Activated gamma-delta T cell treated with Interleukin-2 at 50 U/mL for 16 hours (primary cell): ENCODE measurements at places on chromosomes 12 and 14.

GRCh38 chr14:102692334-102692733 is 84.9 kb upstream of the TRAF3 start:
- DNase-seq: no peak

DNA sequence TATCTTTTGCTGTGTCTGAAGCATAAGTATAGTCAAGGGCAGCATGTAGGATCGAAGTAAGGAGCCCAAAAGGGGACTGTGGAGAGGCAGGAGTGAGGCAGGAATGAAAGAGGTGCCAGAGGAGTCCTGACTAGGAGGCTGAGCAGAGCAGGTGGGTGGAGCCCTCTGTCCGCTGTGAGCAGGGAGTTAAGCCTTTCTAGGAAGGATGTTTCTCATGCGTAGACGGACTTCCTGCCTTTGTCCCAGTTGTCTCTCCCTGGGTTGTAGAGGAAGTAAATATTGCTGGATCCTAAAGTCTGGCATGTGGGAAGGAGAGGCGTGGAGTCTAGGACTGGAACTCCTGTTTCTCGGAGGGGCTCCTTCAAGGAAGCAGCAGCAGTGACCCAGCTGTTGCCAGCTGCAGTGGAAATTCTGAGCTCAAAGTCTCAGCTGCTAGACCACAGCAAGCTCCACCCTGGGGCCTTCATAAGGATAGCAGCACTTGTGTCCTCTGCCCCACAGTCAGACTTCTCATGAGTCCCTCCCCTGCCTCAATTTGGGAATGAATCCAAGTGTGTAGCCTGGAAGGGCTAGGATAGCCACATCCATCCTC is 44.0 kb downstream of the RBMS2 start:
- DNase-seq: no peak

DNA sequence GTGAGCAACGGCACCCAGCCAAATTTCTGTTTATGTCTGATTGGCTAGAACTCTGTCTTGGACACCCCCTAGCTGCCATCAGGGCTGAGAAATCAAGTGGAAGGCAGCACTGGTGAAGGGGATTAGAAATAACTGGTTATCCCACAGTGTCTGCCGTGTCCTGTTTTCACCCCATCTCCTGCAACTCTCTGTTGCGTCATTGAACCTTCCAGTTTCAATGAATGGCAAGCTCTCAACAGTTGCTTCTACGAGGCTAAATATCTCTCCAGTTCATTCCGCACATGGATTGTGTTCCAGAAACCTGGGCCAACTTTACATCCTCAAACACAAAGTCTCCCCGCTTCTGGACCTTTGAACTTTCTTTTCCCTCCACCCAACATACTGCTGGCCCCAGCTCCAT is 173.7 kb downstream of the RBM19 start:
- no peak for DNase-seq

GRCh38 chr12:52191841-52192791 is at the start of gene KRT80:
Gene KRT80, minus strand, starts transcription at chr12:52192014. Its CDS starts 112 bp downstream, at chr12:52191902.
- no peak for DNase-seq

DNA sequence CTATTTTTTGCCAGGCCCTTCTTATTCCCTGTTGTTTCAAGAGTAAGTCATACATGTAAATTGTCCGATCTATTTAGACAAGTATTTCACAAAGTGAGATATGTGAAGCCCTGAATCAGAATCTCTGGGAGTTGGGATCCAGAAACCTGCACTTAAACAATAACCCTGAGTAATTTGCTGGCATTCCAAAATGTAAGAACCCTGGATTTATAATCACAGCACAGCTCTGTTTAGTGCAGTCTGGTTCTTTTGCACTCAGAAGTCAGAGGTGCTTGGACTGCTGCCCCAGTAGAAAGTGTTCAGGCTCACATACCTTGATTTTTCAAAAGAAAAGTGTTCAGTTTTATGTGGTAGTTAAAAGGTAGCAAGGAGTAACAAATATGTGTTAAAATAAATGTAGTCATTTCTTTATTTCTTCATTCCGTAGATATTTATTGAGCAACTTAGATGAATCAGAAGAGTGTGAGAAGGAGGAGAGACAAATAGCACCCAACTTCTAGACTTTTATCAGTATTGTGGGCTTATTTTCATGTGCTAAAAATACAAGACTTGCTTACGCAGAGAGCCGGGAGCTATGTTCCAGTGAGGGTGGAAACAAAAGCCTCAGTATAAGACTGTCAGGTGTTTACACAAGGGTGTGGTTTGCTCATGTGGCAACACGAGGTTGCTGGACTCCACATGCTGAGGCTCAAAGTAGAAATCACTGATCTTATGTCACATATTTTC is 70.1 kb downstream of the SYNE2 start:
- DNase-seq: no peak

- DNase-seq: no peak
Observed at GRCh38 chr12:2417481-2418160, 364.8 kb downstream of the CACNA1C start.

GRCh38 chr12:91059211-91059610 is 1.4 kb upstream of the KERA start:
- DNase-seq: no peak

DNA sequence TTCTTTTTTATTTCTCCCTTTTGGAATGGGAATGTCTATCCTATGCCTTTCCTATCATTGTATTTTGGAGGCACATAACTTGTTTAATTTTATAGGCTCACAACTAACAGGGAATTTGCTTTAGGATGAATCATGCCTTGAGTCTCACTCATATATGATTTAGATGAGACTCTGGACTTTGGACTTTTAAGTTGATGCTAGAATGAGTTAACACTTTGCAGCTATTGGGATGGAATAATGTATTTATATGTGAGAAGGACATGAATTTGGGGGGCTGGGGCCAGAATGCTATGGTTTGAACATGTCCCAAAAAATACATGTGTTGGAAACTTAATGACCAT is 365.3 kb downstream of the ZFP36L1 start:
- no peak for DNase-seq

DNA sequence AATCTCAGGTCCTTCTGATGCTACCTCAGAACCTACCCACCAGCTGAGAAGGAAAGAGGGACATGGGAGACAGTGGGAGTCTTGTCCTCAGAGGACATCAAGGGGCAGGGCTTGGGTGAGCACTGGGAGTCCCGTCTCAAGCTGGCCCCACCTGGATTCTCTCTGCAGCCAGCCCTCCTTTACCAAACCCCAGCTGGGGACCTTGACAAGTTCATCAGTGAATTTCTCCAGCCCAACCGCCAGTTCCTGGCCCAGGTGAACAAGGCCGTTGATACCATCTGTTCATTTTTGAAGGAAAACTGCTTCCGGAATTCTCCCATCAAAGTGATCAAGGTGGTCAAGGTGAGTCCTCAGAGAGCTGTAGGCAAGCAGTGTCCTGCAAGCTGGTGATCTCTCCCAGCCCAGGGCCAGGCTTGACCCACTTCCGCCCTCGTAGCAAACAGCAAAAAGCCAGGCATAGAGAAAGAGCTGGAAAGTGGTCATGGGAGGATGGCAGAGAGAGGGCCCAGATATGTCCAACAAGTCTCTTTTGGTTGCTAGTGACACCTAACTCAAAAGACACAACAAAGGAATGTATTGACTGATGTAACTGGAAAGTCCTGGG is 14.2 kb upstream of the OAS2 start:
- no peak for DNase-seq

DNA sequence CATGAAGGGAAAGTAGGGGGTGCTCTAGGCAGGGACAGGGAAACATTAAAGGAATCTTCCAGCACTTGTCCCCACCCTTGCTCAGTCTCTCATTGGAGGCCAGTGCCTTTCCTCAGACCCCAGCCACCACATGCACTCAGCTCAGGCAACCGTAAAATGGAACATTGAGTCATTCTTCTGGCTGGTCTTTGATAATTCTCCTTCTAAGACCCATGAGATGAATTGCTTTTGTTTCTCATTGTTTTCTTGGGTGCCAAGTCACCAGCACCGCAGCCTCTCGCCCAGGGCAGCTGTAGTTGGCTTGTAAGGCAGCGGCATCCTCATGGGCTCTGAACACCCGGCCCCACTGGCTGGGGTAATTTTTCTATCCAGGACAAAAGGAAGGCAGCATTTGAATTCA is 108.2 kb downstream of the PHETA1 start:
- no peak for DNase-seq

DNA sequence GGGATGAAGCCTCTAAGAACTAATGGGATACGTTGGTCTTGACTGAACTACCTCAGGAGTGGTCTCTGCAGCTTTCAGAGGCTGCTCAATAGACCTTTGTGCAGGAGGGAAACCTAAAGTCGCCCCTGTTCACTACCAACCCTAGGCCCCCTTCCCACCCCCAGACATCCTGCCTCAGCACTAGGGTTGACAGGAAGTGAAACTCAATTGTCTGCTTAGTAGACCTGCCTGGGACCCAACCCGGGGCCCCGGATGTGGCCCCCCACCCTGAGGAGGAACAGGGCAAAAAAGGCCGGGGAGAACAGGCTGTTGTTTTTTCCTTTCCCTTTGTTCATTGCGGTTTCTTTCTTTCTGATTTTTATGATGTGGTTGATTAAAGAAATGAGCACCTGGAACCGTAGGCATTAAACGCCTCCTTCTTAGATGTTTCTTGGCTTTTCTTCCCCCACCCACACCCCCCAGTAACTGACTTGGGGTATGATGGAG is 1.6 kb upstream of the DGKA start:
- peak; percentile 89 for DNase-seq

DNA sequence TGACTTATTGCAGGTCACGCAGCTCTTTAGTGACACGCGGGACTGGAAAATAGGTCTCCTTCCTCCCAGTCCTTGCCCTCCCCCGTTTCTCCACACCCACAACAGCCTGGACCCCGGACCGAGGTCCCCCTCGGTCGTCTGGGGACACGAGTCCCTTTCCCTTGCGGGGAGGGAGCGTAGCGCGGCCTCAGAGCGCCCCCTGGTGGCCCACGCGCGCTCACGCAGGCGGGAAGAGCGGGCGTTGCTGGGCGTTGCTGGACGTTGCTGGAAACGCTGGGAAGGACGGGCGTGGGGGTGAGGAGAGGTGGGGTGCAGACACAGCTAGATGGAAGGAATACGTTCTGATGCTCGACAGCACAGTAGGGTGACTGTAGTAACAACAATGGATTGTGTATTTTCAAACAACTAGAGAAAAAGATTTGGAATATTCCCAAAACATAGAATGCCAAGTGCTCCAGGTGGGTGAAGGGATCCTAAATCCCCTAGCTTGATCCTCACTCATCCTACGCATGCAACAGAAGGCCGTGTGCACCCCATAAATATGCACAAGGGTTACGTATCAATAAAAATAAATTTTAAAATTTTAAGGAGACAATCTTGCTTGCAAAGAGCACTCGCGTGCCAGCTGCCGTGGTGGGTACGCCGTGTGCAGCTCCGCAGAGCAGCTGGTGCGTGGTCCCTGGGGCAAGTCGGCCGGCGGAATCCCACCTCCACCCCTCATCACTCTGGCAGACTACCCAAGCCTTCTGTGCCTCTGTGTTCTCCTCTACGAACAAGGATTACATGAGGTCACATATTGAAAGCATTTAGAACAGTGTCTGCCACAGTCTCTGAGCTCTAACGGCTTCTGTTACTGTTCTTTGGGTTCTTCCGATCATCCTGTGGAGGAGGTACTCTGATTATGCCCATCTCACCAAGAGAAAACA is 87.4 kb downstream of the B4GALNT3 start:
- DNase-seq: peak; percentile 62

- no peak for DNase-seq
Observed at GRCh38 chr12:53622724-53623123, 3.5 kb downstream of the ATF7 start.

- DNase-seq: no peak
Observed at GRCh38 chr14:38839694-38840365, 263.2 kb downstream of the SEC23A start.

DNA sequence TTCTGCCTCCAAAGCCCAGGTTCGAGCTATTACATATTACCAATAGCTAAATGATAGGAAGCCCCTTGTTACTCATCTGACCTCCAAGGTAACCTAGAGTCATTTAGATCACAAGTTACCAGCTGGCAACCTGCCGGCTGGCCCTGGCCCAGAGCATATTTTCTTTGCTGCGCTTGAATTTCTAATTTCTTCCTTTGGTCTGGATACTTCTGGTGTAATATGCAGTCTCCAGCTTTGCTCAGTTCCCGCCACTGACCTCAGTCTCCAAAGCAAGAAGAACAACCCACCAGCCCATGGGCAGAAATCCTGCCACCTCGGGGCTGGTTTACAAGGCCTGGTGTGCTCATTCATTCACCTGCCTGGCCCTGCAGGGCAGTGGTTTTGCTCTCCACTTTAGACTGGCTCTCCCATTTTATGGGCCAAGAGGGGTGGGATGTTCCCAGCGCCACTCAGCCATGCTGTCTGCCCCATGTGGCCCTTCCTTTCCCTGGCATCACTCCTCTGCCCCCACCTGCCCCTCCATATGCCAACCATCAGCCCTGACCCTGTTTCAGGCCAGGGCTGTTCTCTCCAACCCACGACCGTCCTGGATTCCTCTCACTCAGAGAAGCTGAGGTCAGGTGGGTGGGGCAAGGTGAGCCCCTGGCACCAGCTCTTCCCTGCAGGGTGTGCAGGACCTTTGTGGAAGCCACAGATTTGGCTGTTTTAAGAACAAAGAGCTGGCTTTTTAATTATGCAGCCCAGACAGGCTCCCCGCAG is 76.0 kb downstream of the PRIMA1 start:
- DNase-seq: no peak

- no peak for DNase-seq
Observed at GRCh38 chr12:49905718-49906314, 2.1 kb upstream of the FAIM2 start.

GRCh38 chr12:24798335-24798734 is 150.6 kb downstream of the BCAT1 start:
- no peak for DNase-seq

- no peak for DNase-seq
Observed at GRCh38 chr12:52776913-52777395, at the start of gene KRT76. Gene KRT76, minus strand, starts transcription at chr12:52777345. Its CDS starts 54 bp downstream, at chr12:52777291.

DNA sequence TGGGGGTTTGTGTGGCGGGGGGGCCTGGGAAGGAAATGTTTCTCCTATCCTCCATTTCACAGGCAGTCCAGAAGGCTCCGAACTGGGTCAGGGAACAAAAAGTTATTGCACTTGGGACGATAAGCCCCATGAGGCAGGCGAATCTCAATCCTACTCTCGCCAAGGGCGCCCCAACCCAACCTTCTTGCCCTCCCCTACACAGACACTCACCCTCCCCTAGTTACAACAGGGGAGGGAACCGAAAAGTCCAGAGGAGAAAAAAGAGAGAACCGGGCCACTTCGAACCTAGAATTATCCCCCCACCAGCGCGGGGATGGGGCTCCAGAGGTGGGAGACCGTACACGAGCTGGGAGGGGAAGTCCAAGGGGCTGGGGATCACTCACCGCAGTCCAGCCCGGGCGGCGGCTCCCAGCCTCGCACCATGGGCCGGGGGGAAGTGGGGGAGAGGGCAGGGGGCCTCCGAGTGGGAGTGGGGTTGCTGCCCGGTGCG is 357 bp downstream of the HOMEZ start:
- DNase-seq: no peak
